CD4-positive, alpha-beta T cell treated with Interleukin-4 for 4 hours (primary cell): ENCODE measurements at places on chromosomes 4 and X.

- no peak for DNase-seq
Observed at GRCh38 chr4:73267050-73267449, 8.5 kb upstream of the ANKRD17 start.

DNA sequence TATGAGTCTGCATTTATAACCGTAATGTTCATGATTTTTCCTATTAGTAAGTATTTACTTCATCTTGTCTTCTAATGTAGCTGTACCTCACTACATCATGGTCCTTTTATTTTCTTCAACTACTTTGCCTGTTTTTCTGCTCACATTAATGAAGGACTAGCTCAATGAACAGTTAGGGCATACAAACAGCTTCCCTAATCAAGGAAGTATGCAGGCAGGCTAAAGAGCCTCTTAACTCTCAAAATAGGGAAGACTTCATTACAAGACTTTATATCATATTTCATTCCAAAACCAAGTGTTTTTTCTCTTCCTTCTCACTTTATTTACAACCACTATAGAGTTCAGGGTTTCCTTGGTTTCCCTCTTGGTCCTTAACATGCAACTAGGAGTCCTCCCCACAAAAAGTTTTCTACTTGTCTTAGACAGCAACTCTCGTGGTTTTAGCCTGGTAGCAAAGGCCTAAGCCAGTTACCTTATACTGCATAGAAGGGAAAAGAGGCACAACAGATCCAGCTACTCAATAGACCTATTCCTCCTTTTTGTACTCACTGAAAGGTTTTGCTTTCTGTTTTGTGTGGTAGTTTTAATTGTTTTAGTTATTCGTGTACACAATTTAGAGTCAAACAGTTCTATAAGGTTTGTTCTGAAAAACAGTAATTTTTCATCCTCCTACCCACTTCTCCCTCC, 40.8 kb downstream of the SMIM14 start:
- DNase-seq, result no peak

DNA sequence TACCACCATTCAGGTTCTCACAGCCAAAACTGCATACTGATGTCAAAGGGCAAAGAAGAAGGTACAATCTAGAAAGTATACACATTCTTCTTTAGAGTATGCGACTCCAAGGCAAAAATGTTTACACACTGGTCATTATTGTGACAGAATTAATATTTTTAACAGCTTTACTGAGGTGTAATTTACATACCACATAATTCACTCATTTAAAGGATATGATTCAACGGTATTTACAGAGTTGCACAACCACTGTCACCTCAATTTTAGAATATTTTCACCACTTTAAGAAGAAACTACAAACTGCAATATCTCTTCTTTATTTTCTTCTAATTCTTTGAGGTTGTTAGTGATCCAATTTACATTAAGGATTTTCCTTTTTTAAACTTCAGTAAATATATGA, 325.4 kb upstream of the SMIM31 start:
- no peak for DNase-seq

GRCh38 chr4:6974138-6974848, 64.7 kb downstream of the TBC1D14 start:
- DNase-seq, result peak; percentile 85
